GM23338 (cell line): ENCODE measurements at places on chromosomes 2 and 18.

GRCh38 chr18:48260237-48260636 is 148.9 kb downstream of the ZBTB7C start:
- H3K4me1 ChIP-seq: no peaks in the 10 kb centered on the region
- no peaks in the 10 kb centered on the region for H3K36me3 ChIP-seq
- no peaks in the 10 kb centered on the region for H3K27me3 ChIP-seq
- no peak overlapping the region for H3K4me3 ChIP-seq

DNA sequence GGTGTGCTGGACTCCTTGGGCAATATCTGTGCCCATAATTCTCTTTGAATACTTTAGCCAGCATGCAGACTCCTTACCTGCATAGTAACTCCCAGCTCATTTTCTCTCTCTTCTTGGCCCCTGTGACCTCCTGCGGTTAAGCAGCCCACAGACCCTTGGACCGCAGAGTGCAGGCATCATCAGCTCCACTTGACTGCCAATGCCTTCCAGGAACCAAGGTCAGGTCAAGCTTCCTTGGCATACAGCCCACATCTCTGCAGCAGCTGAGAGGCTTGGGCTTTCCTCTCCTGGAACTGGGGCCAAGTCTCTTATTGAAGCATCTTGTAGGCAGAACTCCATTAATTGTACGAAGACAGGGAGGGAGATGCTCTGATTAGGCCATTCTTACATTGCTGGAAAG is 130.1 kb upstream of the PIEZO2 start:
- H3K27ac ChIP-seq: no peak overlapping the region
- H3K27me3 ChIP-seq: no peaks in the 10 kb centered on the region
- DNase-seq: no peak
- H3K36me3 ChIP-seq: no peaks in the 10 kb centered on the region
- H3K4me3 ChIP-seq: no peak overlapping the region

GRCh38 chr2:47016172-47016913 is 100.7 kb upstream of the MCFD2 start:
- H3K4me1 ChIP-seq: no peaks in the 10 kb centered on the region
- H3K36me3 ChIP-seq: no peaks in the 10 kb centered on the region
- no peaks in the 10 kb centered on the region for H3K27me3 ChIP-seq
- H3K4me3 ChIP-seq: no peak overlapping the region
- peak; percentile 57 for DNase-seq
- H3K27ac ChIP-seq: no peak overlapping the region

GRCh38 chr2:149841396-149841795 is 253.8 kb upstream of the MMADHC start:
- no peak for DNase-seq
- H3K27me3 ChIP-seq: no peaks in the 10 kb centered on the region
- no peaks in the 10 kb centered on the region for H3K36me3 ChIP-seq
- H3K4me3 ChIP-seq: no peak overlapping the region
- H3K4me1 ChIP-seq: no peaks in the 10 kb centered on the region
- H3K27ac ChIP-seq: no peak overlapping the region

GRCh38 chr2:193743089-193743488 is 1548.4 kb upstream of the TMEFF2 start:
- H3K4me3 ChIP-seq: no peak overlapping the region
- peaks cover 13% of the 10 kb centered on the region; the same call in 1 of the 2 replicates for H3K4me1 ChIP-seq
- DNase-seq: peak; percentile 12
- no peaks in the 10 kb centered on the region for H3K36me3 ChIP-seq
- no peak overlapping the region for H3K27ac ChIP-seq

GRCh38 chr2:65064728-65065552 is 8.7 kb downstream of the CEP68 start:
- no peaks in the 10 kb centered on the region for H3K4me1 ChIP-seq
- H3K27ac ChIP-seq: no peak overlapping the region
- H3K36me3 ChIP-seq: no peaks in the 10 kb centered on the region
- H3K4me3 ChIP-seq: no peak overlapping the region
- DNase-seq: peak; percentile 79
